ENCODE measurements at places on chromosomes 1 and 21. TPM values are rescaled to one million over a fixed set of nuclear protein-coding genes. Genes with fewer than 3 reads are reported as not detected.

Gene CD1C
- not detected for total RNA-seq

Gene GUK1
- 149 TPM for total RNA-seq

Gene LEMD1
- not detected for total RNA-seq

Gene OR2L8
- not detected for total RNA-seq

Gene TNFAIP8L2
- not detected for total RNA-seq
